Activated B cell treated with CpG ODN at 0.5 μM for 24 hours (primary cell): ENCODE measurements at places on chromosomes 11 and 22.

- no peak for DNase-seq
These were observed at the start of gene TEX54 for GRCh38 chr11:62832336-62833234. TSS of gene TEX54 (minus strand) at chr11:62832841.

DNA sequence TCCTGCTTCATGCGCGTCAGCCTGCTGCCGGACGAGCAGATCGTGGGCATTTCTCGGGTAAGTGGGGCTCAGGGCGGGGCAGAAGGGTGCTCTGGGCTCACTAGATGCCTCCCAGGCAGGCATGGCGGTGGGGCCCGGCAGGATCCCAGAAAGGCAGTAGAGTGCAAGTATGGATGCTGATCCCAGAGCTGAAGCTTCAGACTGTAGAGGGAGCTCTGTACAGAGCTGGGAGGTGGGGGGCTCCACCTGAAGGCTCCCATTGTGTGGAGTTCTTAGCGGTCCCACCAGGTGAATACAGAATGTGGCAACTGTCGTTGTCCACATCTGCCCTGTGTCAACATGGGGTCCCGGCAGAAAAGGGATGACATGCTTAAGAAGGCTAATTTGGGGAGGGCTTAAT, 16.5 kb upstream of the RHOD start:
- DNase-seq = no peak

- DNase-seq = no peak
These were observed 43.3 kb downstream of the BDNF start for GRCh38 chr11:27656806-27657483.

DNA sequence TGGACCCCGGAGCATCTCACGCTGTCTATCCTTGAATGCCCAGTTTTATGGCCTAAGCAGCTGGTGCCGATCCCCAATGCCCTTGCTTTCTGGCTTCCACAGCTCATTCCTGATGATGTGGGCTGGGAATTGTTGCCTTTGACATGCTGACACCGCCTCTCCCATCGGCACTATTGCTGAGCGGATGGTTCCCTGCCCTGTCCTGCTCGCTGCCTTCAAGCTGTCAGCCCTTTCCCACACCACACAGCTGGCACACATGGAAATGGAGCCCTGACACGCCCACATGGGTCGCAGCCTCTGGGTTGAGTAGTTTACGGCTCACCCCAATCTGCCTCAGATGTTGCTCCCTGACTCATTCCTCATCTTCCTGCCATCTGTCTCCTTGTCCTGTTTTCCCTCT, 110.2 kb upstream of the SESN3 start:
- DNase-seq = no peak

GRCh38 chr11:110077831-110078325, 15.3 kb upstream of the ZC3H12C start:
- no peak for DNase-seq

DNA sequence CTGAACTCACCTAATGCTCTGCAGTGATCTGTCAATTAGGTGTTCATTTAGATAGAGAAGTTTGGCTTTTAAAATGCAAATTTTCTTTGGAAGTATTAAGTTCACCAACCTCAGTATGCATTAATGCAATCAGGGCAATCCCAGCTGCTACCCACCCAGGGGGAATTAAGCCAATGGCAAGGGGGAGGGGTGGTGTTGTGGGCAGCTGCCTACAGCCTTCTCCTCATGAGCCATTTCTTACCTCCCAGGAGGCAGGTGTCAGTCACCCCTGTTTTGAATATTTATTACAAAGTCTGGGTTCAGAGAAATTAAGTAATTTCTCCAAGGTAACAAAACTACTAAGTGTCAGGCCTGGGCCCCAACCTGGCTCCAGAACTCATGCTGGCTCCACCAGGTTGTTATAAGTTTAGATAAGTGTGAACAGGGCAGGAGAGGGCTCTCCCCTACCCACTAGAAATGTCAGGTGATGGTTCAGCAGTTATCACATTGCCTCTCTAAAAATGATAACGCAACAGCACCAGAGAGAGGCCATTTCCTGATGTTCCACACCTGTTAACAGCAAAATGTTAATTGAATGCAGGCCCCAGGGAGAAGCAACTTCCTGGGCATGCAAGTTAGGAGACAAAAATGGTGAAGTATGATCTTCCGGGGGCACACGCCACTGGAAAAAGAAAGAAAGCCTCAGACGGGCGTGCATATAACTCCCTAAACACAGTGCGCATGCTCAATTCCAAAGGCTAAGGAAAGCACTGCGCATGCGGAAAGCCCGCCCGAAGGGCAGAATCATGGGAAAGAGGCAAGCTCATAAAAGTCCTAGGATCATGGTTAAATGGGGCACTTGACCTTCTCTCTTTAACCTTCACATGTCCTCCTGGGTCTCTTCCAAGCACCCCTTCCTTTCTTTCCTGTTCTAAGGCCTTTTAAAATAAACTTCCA, 35.4 kb upstream of the GNAZ start:
- no peak for DNase-seq

GRCh38 chr11:45857961-45858474, 10.7 kb downstream of the CRY2 start:
- DNase-seq = no peak

- DNase-seq = no peak
These were observed 48.8 kb downstream of the SPECC1L start for GRCh38 chr22:24319451-24319850.

- DNase-seq = no peak
These were observed 13.5 kb downstream of the CCDC90B start for GRCh38 chr11:83272627-83273026.

DNA sequence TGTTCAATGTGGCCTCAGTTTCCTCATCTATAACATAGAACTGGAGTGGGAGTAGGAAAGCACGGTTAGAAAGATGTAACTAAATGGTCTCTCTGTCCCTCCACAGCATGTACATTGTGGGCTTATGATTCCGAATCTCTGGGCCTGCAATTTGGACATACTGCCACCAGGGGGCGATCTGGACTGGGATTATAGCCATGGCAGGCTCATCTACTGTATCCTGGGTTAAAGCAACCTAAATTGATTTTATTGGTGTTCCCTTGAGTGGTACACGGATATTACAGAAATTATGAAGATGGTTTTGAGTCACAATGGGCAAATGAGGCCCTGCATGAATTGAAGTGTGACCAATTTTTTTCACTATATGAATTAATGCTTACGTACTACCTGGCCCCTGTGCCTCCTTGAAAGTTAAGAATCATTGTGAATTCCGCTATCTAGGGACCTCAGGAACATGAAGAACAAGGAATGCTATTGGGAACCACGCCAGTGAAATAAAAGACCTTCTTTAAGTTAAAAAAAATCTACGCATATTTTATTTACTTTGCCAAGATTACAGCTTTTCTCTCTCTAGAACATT, 32.9 kb downstream of the TST start:
- DNase-seq = no peak

GRCh38 chr11:120462825-120463224, 48.7 kb upstream of the GRIK4 start:
- DNase-seq = no peak

- DNase-seq = peak; percentile 64
These were observed 9.7 kb upstream of the AHNAK start for GRCh38 chr11:62556108-62556874.

DNA sequence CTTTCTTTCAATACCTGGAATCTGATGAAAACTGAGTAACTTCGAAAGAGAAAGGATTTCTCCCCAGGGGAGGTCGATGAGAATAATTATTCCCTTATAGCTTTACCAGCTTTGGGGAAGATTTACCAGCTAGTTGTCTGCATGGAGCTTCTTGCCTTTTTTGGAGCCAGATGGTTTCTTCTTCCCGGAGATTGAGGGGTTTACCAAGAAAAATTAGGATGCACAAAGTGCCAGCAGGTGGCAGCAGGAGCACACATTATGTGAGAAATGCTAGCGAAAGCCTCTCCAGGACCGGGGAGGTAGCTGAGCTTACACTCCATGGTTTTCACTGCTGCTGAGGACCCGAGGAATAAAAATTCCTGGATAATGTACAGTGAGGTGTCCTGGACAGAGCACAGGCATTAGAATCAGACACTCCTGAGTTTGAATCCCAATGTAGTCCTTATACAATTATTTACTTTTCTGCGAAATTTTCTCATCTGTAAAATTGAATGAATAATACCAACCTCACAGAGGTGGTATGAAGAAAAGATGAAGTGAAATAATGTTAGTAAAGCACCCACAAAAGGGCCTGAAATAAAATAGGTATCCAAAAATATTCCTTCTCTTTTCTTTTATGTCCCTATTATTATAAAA, 46.0 kb upstream of the PARVA start:
- DNase-seq = no peak

DNA sequence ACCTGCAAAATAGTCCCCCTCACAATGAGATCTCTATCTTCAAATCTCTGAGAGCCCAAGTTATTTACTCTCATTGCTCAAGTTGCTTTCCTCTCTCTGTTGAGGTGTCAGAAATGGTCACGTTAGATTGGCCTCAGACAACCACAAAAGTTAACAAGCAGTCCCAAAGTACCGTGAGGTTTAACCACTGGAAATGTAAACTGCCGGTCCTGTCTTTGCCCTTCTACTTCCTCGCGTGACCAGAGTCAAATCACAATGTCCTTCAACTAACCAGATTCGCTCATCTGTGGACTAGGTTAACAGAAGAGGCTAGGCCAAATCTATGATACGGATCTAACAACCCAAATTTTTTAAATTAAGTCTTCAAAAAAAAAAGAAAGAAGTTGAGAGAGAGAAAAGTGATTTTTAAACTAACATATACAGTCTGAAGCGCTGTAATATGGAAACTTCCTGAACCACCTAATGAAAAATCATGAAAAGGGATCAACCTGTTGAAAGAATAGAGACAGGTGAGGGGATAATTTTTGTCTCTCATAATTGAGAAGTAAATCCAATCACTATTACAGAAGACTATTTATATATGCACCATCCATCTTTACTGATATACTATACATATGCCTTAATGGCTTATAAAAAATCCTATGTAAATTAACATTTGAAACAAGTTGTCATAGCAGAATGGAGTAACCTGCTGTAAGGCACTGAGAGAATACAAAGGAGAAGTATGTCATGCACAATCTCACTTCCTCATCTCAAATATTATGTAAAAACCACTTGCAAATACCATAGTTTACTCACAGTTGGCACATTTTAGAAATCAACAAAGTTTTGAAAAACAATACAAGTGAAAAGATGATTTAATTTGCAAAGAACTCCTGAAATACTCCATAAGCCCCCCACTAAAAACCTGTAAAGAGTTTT, 3.3 kb upstream of the JAML start:
- DNase-seq = no peak

DNA sequence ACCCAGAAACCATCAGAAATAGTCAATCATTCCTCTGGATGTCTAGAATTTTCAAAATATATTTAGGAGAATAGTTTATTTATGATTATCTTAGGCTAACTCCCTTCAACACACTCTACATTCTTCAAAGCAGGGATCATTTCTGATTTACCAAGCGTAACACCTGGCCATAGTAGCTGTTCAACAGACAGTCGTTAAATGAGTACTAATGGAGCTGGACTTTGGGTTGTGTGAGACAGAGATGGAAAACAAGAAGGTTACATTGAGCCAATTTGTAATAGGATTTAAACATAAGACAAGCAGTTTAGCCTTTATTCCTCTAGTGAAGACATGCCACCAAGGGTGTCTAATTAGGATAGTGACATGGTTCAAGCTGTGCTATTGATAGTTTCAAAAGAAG, 129.2 kb upstream of the ANO3 start:
- DNase-seq = no peak

GRCh38 chr11:38182126-38182866, 1584.3 kb upstream of the RAG2 start:
- DNase-seq = no peak

GRCh38 chr11:68749229-68750123, 1.8 kb downstream of the TESMIN start:
- DNase-seq = peak; percentile 18

DNA sequence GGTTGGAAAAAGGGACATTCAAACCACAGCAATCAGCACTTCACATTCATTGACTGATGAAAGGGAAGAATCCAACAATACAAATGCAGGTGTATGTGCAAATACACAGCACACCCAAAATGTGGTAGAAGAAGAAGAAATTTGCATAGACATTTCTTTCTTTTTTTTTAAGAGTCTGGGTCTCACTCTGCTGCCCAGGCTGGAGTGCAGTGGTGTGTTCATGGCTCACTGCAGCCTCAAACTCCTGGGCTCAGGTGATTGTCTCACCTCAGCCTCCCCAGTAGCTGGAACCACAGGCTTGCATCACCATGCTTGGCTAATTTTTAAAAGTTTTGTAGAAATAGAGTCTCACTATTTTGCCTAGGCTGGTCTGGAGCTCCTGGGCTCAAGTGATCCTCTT, 21.9 kb downstream of the CARS1 start:
- no peak for DNase-seq

GRCh38 chr11:60942219-60942618, 9.8 kb downstream of the SLC15A3 start:
- DNase-seq = no peak

- no peak for DNase-seq
These were observed 15.9 kb downstream of the MPEG1 start for GRCh38 chr11:59196777-59197176.

DNA sequence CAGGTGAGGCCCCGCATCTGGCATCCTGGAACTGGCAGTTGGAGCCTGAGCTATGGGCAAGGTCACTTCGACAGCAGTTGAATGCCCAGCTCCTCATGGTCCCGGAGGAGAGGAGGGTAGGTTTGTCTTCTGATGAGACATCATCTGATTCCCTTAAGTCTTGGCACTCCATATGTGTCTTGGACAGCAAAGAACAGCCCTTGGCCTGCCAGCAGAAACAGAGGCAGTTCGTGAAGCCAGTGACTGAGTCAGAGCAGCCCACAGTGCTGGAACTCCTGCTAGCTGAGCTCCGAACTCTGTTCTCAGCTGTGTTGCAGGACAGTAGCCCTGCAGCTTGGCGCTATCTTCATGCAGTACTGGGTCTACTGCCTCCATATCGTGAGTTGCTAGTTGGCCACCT, 1.0 kb downstream of the DNHD1 start:
- no peak for DNase-seq

- DNase-seq = no peak
These were observed 787.5 kb downstream of the OPCML start for GRCh38 chr11:132744771-132745170.

- no peak for DNase-seq
These were observed 34.4 kb downstream of the FBXO7 start for GRCh38 chr22:32509045-32509444.

GRCh38 chr11:13963169-13963948, 836 bp downstream of the SPON1 start:
- DNase-seq = peak; percentile 19

GRCh38 chr11:60085909-60086308, 2.6 kb upstream of the MS4A2 start:
- no peak for DNase-seq

GRCh38 chr11:83157594-83158356, 844 bp downstream of the PCF11 start:
- DNase-seq = peak; percentile 43

DNA sequence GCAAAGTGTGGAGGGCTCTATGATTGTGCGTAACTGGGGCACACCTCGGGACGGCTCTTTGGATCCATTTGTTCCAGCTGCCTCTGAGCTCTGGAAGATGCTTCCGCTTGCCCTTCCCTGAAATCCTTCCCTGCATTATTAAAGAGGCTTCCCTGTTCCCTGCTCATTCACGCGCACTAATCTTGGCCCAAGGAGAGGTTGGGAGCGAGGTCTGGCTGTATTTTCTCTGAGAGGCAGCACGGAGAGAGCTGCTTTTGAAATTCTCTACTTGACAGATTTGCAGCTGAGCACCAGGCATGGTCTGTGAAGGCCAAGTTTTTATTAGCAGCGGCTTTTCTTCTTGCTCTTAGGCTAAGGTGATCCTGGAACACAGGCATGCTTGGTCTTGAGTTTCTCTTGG, 94.8 kb upstream of the NTM start:
- no peak for DNase-seq
